ENCODE measurements at places on chromosomes 12 and 14. TPM values are rescaled to one million over a fixed set of nuclear protein-coding genes. Genes with fewer than 3 reads are reported as not detected.

The LYZ gene
- not detected for total RNA-seq

DNA sequence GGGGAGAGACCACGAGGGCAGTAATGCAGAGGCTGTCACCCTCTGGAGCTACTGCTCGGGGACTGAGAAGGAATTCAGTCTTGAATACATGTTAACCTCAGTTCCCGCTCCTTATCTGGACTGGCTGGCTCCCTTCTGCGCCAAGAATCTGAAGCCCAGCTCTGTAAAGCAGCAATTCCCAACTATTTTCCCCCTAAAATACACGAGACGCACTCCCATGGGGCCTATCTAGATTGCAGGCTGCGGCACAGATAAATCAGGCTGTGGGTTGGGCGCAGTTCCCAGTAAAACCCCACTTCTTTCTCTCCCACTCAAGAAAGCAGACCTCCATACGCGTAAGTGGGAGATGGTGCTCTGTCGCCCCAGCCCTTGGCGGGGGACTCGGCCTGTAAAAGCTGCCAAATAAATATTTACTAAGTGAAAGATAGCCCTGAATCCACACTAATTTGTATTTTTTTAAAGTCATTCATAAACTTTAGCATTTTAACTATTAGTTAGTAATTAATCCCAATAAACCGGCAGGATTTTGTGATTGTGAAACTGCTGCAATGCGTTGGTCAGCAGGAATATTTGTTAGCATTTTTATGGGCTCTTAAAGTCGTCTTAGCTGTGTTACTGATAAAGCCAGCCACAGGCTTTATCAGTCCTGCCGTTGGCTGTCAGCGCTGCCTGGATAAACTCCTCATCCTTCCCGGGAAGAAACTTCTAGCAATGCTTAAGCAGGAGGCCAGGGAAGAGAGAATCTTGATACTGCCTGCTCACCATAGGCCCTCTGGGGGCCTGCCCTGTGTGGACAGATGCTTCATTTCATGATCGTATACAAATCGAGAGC lies 17.8 kb downstream of the FBXL14 start:
- no peaks in the 10 kb centered on the region for H3K27me3 ChIP-seq
- no peaks in the 10 kb centered on the region for H3K36me3 ChIP-seq
- H3K4me1 ChIP-seq = no peaks in the 10 kb centered on the region
- no peak overlapping the region for H3K4me3 ChIP-seq
- H3K27ac ChIP-seq = no peak overlapping the region

DNA sequence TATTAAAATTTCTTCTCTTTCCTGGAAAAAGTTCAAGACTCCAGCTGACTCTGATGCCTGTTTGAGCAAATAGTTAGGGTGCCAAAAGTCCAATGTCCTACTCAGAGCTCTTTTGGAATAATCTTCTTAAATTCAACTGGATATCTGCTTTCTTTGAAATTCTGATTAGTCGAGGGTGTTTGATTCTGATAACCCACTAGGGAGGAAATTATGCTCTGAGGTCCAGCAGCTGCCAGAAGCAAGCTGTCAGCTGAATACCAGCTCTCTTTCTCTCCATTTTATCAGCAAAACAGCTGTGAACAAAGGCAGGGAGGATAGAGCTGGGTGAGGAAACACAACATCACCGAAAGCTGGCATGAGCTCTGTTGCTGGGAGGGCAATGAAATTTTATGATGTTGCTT lies 141.5 kb downstream of the CAND1 start:
- no peak overlapping the region for H3K4me3 ChIP-seq
- peaks cover 5% of the 10 kb centered on the region for H3K36me3 ChIP-seq
- H3K27me3 ChIP-seq = no peaks in the 10 kb centered on the region
- no peak overlapping the region for H3K27ac ChIP-seq

- no peak overlapping the region for H3K4me3 ChIP-seq
- DNase-seq = no peak
- 0 out of 3 replicates have a peak, but pooled peaks cover 5% of the 10 kb centered on the region for H3K36me3 ChIP-seq
- no peaks in the 10 kb centered on the region for H3K27me3 ChIP-seq
- no peak overlapping the region for H3K27ac ChIP-seq
Measured at GRCh38 chr14:51014625-51015024, 70.3 kb upstream of the PYGL start.

The RERGL gene
- total RNA-seq = not detected

- no peaks in the 10 kb centered on the region for H3K4me1 ChIP-seq
- no peaks in the 10 kb centered on the region for H3K27me3 ChIP-seq
- no peaks in the 10 kb centered on the region for H3K36me3 ChIP-seq
- no peak overlapping the region for H3K27ac ChIP-seq
Measured at GRCh38 chr14:35929186-35929585, 103.0 kb downstream of the BRMS1L start.

DNA sequence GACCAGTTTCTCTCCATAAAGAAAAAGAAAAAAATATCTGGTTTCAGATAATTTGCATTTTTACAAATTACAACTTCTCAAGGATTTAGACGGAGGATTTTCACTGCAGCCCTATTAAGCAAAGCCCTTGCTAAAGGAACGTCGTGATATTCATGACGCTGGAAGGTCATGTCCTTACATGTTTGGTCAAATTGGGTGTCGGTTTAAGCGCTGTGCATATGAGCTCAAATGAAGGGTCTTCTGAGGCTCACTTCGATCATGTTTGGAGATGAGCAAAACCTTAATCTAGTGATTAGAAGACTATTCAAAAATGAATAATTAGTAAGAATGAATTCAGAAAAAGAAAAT lies 67.3 kb upstream of the USP15 start:
- peaks cover 25% of the 10 kb centered on the region for H3K27me3 ChIP-seq
- peak overlapping the region; percentile 33 for H3K4me3 ChIP-seq
- DNase-seq = no peak
- no peaks in the 10 kb centered on the region for H3K4me1 ChIP-seq

GRCh38 chr12:83666690-83667089 lies 980.0 kb downstream of the TMTC2 start:
- H3K4me1 ChIP-seq = no peaks in the 10 kb centered on the region
- H3K27me3 ChIP-seq = no peaks in the 10 kb centered on the region
- no peak for DNase-seq
- no peak overlapping the region for H3K27ac ChIP-seq

- H3K4me3 ChIP-seq = no peak overlapping the region
- DNase-seq = no peak
- no peaks in the 10 kb centered on the region for H3K36me3 ChIP-seq
- no peak overlapping the region for H3K27ac ChIP-seq
Measured at GRCh38 chr12:24488906-24489619, 459.8 kb downstream of the BCAT1 start.

DNA sequence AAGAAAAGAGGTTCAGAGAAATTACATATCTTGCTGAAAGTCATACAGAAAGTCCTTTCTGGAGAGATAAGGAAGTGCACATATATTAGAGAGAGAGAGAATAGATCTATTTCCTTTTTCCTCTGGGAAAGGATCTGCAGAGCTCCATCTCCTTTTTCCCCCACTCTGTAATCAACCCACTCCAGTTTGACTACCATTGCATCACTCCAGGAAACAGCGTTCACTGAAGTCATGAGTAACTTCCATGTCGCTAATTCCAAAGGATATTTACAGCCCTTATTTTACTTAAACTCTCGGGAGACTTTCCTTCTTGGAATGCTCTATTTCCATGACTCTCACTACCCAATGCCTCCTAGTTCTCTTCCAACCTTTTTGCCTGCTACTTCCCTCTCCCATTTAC lies 72.5 kb upstream of the PARP11 start:
- peaks cover 5% of the 10 kb centered on the region for H3K27me3 ChIP-seq
- DNase-seq = no peak
- H3K4me3 ChIP-seq = no peak overlapping the region
- no peak overlapping the region for H3K27ac ChIP-seq
- peaks cover 4% of the 10 kb centered on the region for H3K36me3 ChIP-seq

DNA sequence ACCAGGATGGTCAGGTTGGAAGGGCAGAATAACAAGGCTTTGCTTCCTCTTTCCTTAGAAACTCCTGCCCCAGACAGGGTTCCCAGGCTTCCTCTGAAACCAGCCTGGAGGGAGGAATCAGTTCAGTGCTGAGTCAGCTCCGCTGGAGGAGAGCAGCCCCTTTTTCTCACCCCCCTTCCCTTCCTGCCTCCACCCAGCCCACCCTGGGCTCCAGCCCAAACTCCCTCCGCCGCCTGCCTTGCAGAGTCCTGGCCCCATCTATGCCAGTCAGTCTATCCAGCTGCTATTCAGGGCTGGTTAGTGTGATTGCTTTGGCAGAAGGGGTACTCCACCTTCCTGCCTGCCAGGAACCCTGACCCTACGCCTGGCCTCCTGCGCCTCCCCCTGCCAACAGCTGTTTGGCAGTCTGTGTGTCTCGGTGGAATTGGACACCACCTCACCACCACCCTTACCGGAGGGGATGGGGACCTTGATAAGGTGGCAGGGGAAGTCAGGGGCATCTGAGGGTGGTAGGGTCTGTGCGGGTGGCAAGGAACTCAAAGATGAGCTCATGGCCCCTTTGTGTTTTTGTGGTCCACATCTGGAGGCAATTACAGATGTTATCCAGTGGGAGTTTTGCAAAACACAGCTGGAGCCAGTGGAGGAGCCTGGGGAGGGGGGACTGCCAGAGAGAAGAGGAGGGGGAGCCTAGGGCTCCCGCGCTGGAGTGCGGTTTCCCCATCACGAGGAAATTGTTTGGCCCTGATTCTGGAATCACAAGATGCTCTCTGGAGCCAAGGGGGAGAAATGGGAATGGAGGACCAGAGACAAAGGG lies 12.2 kb downstream of the MMP14 start:
- H3K27me3 ChIP-seq = no peaks in the 10 kb centered on the region
- H3K27ac ChIP-seq = no peak overlapping the region
- peaks cover 2% of the 10 kb centered on the region for H3K4me1 ChIP-seq
- no peak overlapping the region for H3K4me3 ChIP-seq
- peaks cover 30% of the 10 kb centered on the region for H3K36me3 ChIP-seq

GRCh38 chr14:29885988-29886387 lies 41.7 kb downstream of the PRKD1 start:
- H3K4me1 ChIP-seq = no peaks in the 10 kb centered on the region
- H3K27ac ChIP-seq = no peak overlapping the region
- H3K27me3 ChIP-seq = no peaks in the 10 kb centered on the region
- no peak for DNase-seq

GRCh38 chr12:99111600-99111999 lies 466.5 kb downstream of the APAF1 start:
- H3K4me1 ChIP-seq = peaks cover 2% of the 10 kb centered on the region
- H3K27me3 ChIP-seq = no peaks in the 10 kb centered on the region
- no peaks in the 10 kb centered on the region for H3K36me3 ChIP-seq
- H3K4me3 ChIP-seq = no peak overlapping the region

- no peak for DNase-seq
- H3K4me1 ChIP-seq = no peaks in the 10 kb centered on the region
- H3K4me3 ChIP-seq = no peak overlapping the region
- H3K27me3 ChIP-seq = no peaks in the 10 kb centered on the region
- H3K27ac ChIP-seq = no peak overlapping the region
Measured at GRCh38 chr14:81559385-81559784, 25.7 kb upstream of the SEL1L start.

The KLRC2 gene
- total RNA-seq = not detected

GRCh38 chr12:71045781-71046180 lies 112.0 kb downstream of the TSPAN8 start:
- H3K27ac ChIP-seq = no peak overlapping the region
- no peaks in the 10 kb centered on the region for H3K36me3 ChIP-seq
- no peaks in the 10 kb centered on the region for H3K27me3 ChIP-seq
- no peak overlapping the region for H3K4me3 ChIP-seq
- H3K4me1 ChIP-seq = no peaks in the 10 kb centered on the region
- DNase-seq = no peak

The CACNA1C gene
- total RNA-seq = 0.81 TPM

The RGS6 gene
- 2.8 TPM for total RNA-seq

DNA sequence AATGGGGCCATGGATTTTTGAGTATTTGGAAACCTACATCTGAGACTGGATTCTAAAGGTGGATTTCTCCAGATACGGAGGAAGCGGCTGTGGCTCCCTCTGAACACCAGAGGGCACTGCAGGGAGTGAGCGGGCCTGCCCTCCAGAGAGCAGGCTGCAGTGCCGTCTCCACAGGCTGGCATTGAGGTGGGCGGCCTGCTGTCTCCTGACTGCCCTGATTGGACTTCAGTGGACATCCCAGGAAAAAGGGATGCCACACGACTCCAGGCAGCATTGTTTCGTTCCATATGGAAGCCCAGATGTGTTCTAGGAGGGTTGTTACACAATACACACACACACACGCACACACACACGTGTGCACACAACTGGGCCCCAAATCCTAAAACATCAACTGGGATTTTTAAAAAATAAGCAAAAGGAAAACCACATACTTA lies 20.9 kb upstream of the ANO2 start:
- H3K4me1 ChIP-seq = peaks cover 12% of the 10 kb centered on the region
- H3K27me3 ChIP-seq = no peaks in the 10 kb centered on the region

- no peaks in the 10 kb centered on the region for H3K36me3 ChIP-seq
- no peaks in the 10 kb centered on the region for H3K27me3 ChIP-seq
- DNase-seq = no peak
- H3K27ac ChIP-seq = no peak overlapping the region
Measured at GRCh38 chr14:103806805-103807204, 40.6 kb downstream of the PPP1R13B start.

- H3K27ac ChIP-seq = peak overlapping the region; percentile 12
- no peaks in the 10 kb centered on the region for H3K27me3 ChIP-seq
- H3K4me3 ChIP-seq = peak overlapping the region; percentile 49
- peaks cover 6% of the 10 kb centered on the region for H3K4me1 ChIP-seq
- H3K36me3 ChIP-seq = no peaks in the 10 kb centered on the region
Measured at GRCh38 chr12:18752947-18753346, 15.0 kb downstream of the CAPZA3 start.

DNA sequence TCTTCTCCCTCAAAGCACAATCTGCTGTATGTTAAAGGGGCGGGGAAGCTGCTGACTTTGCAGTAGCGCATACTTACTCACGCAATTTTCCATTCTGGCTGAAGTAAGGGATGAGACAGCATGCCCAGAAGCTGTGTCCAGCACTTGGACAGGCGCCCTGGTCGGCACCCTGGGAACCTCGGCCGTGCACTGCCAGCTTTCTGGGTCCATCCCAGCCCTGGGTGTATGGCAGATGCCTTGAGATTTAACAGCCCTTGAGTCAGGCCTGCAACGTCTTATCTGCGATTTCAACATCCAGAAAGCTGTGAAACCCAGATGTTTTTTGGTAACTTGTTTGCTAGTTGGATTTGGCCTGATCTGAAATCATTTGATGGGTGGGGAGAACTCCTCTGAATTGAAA lies 16.1 kb downstream of the EML1 start:
- H3K4me1 ChIP-seq = no peaks in the 10 kb centered on the region
- DNase-seq = no peak
- no peak overlapping the region for H3K27ac ChIP-seq
- no peak overlapping the region for H3K4me3 ChIP-seq

DNA sequence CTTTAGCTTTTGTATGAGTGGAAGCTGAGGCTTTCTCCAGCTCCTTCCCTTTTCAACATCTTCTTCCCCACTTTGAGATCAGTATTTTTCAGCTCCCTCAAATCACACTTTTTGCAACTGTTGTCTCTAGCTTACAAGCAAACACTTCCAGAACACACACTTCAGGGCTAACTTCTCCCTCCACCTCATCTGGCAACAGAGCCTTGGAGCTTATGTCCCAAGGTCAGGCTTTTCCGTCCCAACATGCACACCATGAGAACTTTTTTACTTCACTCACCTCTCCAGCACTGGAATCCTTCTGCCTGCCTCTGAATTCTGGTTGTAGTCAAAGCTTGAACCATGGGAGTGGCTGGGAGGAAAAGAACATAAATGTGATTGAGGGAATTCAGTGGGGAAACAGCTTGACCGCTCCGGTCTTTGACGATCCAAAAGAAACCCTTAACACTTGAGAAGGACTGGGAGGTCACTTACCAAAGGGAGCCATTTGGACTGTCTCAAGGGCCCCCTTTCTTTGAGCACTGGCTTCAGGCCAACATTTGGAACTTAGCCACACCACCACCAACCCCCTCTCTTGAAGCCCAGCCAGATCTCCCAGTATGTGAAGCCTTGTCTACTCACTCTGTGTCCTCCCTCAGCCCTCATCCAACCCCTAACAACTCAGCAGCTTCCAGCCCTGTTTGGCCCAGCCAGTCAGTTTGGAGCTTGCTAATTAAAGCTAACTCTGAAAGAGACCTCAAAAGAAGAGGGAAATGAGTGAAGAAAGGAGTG lies 3.9 kb upstream of the BLOC1S1 start:
- no peaks in the 10 kb centered on the region for H3K27me3 ChIP-seq
- H3K27ac ChIP-seq = no peak overlapping the region
- no peak overlapping the region for H3K4me3 ChIP-seq
- peaks cover 2% of the 10 kb centered on the region for H3K4me1 ChIP-seq

Measured in H9 (cell line).